ENCODE measurements at places on chromosomes 1 and 21. TPM values are rescaled to one million over a fixed set of nuclear protein-coding genes. Genes with fewer than 3 reads are reported as not detected.

DNA sequence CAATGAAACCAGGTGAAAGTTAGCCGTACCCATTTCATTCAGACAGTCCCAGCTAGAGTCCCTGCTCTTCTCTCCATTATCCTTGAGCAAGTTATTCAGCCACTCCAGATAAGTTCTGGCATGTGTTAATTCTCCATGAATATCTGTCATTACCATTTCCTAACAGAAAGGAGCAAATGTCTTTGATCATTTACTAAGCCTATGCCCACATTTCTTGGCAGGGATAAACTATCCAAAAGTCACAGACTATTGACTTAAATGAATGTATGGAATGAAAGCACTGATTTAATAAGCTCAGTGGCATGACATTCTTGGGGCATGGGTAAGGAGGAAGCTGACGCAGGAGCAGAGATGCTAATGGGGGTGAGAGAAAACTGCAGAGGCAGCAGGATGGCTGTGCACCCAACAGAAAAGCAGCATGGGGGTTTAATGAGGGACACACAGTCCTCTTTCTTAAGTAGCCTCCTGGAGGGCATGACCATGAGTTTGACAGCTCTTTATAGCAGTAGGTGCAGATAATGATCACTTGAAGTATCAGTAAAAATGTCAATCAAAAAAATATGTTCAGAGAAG lies 17.6 kb upstream of the DHCR24 start:
- H3K27ac ChIP-seq = no peak overlapping the region
- H3K36me3 ChIP-seq = no peaks in the 10 kb centered on the region
- no peaks in the 10 kb centered on the region for H3K4me1 ChIP-seq
- no peaks in the 10 kb centered on the region for H3K27me3 ChIP-seq
- H3K4me3 ChIP-seq = no peak overlapping the region

GRCh38 chr1:67489643-67490042 lies 59.4 kb upstream of the SERBP1 start:
- no peaks in the 10 kb centered on the region for H3K27me3 ChIP-seq
- DNase-seq = no peak
- no peak overlapping the region for H3K4me3 ChIP-seq
- H3K36me3 ChIP-seq = no peaks in the 10 kb centered on the region
- no peaks in the 10 kb centered on the region for H3K4me1 ChIP-seq
- no peak overlapping the region for H3K27ac ChIP-seq

Gene FOXE3
- not detected for total RNA-seq

Gene MX2
- total RNA-seq = 9.7 TPM

Data from ascending aorta (tissue), 2 donors.